Smooth muscle cell of the brain vasculature (primary cell): ENCODE measurements at places on chromosomes 2 and 18.

GRCh38 chr2:96798733-96799622, 17.1 kb upstream of the CNNM3 start:
- no peak for DNase-seq

GRCh38 chr2:187654535-187654934, 100.3 kb upstream of the TFPI start:
- DNase-seq: no peak

- no peak for DNase-seq
Observed at GRCh38 chr2:182452456-182452990, 25.7 kb upstream of the PDE1A start.

GRCh38 chr18:11653521-11653920, 35.5 kb upstream of the GNAL start:
- no peak for DNase-seq

DNA sequence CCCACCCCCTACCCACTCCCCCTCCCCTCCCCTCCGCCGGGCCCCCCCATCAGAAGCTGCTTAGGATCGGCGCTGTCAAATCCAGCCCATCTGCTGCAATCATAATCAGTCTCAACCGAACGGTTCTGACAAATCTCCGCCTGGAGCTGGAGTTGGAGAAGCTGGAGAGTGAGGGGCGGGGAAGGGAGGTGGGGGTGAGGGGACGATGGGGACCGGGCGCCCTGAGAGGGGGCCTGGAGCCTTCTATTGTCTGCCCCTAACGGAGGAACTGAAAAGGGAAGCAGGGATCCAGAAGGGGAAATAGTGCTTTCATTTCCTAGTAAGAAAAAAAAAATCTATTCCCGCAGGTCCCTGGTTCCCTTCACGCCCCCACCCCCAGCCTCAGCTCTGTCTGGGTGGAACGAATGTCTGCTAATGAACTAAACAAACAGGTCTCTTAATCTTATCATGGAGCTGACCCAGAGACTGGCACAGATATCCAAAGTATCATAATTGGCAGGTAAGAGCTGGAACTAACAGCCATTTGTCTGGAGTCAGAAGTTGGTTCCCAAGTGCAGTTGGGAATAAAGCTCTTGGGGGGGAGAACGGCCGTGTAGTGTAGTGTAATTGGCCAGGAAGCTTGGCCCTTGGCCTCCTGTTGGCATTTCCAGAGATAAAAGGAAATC, 301.2 kb downstream of the NCKAP5 start:
- DNase-seq: no peak

- DNase-seq: no peak
Observed at GRCh38 chr2:57876313-57876712, 170.3 kb upstream of the VRK2 start.
